ENCODE measurements at places on chromosomes 12 and 14.
A peak's percentile ranks its signal among the peaks of the same experiment; 100 is the strongest.

DNA sequence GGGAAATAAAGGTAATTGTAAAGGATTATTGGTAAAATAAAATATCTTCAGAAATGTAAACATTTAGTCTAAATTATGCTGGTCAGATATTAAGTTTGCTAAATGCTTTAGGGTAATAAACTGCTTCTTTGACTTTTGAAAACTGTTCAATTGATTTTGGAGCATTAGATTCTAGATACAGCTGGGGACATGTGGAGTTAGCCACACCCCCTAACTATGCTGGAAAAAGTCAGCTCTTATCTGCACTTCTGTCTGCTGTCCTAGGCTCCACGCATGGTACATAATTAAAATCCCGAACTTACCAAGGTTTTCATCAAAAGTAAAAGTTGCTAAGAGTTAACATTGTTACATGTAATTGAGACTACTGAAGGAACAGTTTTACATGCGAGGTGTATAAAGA is 78.8 kb downstream of the ITPR2 start:
- no peak for DNase-seq

- no peak for DNase-seq
Measured at GRCh38 chr14:61889914-61890351, 127.7 kb downstream of the SNAPC1 start.

GRCh38 chr14:87013583-87013982 is 979.4 kb downstream of the GALC start:
- DNase-seq = no peak

GRCh38 chr12:29644536-29645162 is 139.1 kb downstream of the TMTC1 start:
- DNase-seq = no peak

- DNase-seq = no peak
Measured at GRCh38 chr12:44464180-44464579, 411.9 kb downstream of the NELL2 start.

DNA sequence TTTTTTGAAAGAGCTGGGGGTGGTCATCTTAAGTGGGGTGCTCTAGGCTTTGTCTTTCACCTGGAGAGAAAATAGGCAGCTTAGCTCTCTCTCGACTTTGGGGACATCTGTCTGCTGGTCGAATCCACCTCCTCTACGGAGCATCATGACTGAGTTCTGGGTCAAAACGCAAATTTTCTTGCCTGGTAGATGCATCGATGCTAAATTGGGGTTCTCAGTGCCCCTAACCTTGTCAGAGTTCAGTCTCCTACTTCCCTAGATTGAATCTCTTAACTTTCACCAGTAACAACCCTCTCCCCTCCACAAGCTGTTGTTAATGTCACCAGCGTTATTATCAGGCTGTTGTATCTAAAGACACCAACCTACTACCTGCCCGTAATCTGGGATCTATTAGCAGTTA is 682 bp downstream of the FLRT2 start:
- no peak for DNase-seq

- no peak for DNase-seq
Measured at GRCh38 chr12:51471111-51471864, 46.7 kb downstream of the SLC4A8 start.

DNA sequence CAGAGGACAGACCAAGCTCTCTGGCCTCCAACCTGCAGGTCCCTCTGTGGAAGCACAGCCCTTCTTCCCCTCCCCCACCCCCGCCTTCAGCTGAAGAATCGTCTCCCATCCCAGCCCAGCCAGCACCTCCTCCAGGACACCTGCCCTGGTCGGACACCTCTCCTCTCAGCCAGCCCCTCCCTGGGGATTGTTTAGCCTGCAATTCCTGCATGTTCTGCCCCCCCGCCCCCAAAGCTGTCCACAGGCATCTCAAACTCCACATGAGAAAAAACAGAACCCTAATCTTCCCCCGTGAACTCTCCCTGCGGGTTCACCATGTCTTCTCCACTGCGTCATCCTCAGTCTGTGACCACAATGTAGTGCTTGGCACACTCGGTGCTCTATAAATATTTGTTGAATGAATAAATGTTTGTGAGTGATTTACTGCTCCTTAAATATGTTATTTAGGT is 24.1 kb downstream of the PRIMA1 start:
- DNase-seq = peak; percentile 47

DNA sequence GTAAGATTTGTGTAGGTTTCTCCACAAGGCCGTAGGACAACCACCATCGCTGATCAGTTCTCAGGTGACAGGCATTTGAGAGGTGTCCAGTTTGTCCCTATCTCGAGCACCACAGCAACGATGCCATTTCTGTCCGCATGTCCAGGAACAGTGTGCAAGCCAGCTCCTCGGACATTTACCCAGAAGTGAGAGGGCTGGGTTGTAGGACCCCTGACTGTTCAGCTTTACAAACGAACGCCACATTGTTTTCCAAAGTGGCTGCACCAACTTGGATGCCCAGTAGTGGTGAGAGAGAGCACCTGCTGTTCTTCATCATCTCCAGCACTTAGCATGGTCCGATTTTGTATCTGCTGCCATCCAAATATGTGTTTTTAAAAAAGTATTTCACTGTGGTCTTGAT is 38.6 kb downstream of the CYP46A1 start:
- DNase-seq = no peak

DNA sequence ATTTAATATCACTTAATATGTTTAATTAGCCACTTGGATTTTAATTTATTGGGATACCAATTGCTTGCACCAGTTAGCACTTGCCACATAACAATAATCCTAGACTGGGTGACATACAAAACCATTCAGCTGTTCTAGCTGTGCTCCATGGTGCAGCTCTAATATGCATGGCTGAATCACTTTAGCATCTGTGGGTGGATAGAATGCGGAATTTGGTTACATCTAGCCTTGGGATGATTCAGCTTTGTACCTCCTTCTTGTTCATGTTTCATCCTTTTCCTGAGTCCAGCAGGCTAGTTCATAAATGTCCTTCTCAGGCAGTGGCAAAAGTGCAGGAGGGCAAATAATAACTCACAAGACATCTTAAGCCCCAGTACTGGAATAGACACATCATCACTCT is 1263.0 kb downstream of the LRFN5 start:
- no peak for DNase-seq

Data from transverse colon (tissue), 4 donors.